CD4-positive, CD25-positive, alpha-beta regulatory T cell (primary cell): ENCODE measurements at places on chromosomes 5 and 9. TPM values are rescaled to one million over a fixed set of nuclear protein-coding genes. Genes with fewer than 3 reads are reported as not detected.

SOX30 gene
- total RNA-seq: not detected

DNA sequence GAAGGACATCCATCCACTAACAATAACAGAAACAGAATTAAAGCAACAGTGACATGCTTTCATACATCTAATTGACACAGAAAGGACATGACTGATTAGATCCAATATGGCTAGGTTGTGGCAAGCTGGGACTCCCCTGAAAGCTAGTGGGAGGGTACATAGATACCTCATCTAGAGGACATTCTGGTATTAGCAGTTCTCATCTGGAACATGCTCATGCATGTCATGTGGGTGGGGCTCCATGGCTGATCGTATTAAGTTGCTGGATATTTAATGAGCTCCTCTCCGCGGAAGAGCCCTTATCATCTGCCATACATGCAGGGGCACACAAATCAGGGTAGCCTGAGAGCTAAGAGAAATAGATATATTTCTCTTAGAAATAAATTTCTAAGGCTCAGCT is 358.9 kb downstream of the ICE1 start:
- no peak for DNase-seq
- no peak overlapping the region for H3K27ac ChIP-seq
- no peaks in the 10 kb centered on the region for H3K27me3 ChIP-seq
- no peak overlapping the region for H3K4me3 ChIP-seq
- no peaks in the 10 kb centered on the region for H3K4me1 ChIP-seq

DNA sequence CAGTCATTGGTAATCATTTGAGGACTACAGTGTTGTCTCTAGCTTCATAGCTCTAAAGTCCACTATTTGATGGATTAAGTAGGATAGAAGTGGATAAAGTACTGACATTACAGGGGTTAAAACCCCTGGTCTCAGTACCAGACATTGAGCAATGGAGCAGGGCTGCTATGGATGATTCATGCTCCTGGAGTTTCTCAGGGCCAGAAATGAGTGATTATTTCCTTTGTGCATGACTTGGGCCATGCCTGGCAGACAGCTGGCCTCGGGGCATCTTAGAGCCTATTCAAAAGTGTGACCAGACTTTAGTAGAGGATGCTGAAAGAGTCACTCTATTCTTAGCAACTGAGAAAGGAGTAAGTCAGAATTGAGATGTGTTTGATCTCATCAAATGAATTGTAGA is 350.7 kb upstream of the TLE4 start:
- no peak overlapping the region for H3K4me3 ChIP-seq
- no peak overlapping the region for H3K27ac ChIP-seq
- H3K27me3 ChIP-seq: no peaks in the 10 kb centered on the region
- H3K4me1 ChIP-seq: no peaks in the 10 kb centered on the region
- H3K36me3 ChIP-seq: no peaks in the 10 kb centered on the region

DNA sequence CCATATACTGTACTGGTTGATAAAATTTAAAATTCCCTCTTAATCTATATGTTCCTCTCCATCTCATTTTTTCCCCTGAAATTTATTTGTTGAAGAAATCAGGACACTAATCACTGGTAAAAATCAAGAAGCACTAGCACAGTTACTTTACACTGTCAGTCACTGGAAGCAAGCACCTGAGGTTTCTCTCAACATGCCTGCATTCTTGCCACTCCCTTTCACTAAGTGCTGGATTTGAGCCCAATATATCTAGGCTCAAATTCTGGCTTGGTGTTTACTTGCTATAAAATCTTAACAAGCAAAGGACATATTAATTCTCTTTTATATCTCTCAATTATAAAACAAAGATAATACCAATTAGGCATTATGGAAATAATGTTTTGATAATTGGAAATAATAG is 58.6 kb downstream of the DIAPH1 start:
- peaks cover 77% of the 10 kb centered on the region for H3K36me3 ChIP-seq
- H3K4me3 ChIP-seq: no peak overlapping the region
- DNase-seq: no peak

ABCA1 gene
- 4.3 TPM for total RNA-seq

GRCh38 chr5:177357459-177358351 is at the start of gene RGS14:
Gene RGS14 (plus strand): TSS chr5:177357924. CDS start chr5:177358025, 101 bp downstream.
- H3K36me3 ChIP-seq: no peaks in the 10 kb centered on the region
- H3K27ac ChIP-seq: peak within 1 kb of the TSS; percentile 82
- peaks cover 73% of the 10 kb centered on the region for H3K4me1 ChIP-seq
- H3K4me3 ChIP-seq: peak within 1 kb of the TSS; percentile 78
- H3K27me3 ChIP-seq: no peaks in the 10 kb centered on the region

ADAMTS13 gene
- total RNA-seq: 0.47 TPM

GRCh38 chr5:7871653-7872052 is 2.7 kb downstream of the MTRR start:
- H3K4me3 ChIP-seq: peak overlapping the region; percentile 95
- H3K36me3 ChIP-seq: peaks cover 25% of the 10 kb centered on the region
- peaks cover 67% of the 10 kb centered on the region for H3K4me1 ChIP-seq
- DNase-seq: no peak
- H3K27me3 ChIP-seq: no peaks in the 10 kb centered on the region
- peak overlapping the region; percentile 82 for H3K27ac ChIP-seq

DNA sequence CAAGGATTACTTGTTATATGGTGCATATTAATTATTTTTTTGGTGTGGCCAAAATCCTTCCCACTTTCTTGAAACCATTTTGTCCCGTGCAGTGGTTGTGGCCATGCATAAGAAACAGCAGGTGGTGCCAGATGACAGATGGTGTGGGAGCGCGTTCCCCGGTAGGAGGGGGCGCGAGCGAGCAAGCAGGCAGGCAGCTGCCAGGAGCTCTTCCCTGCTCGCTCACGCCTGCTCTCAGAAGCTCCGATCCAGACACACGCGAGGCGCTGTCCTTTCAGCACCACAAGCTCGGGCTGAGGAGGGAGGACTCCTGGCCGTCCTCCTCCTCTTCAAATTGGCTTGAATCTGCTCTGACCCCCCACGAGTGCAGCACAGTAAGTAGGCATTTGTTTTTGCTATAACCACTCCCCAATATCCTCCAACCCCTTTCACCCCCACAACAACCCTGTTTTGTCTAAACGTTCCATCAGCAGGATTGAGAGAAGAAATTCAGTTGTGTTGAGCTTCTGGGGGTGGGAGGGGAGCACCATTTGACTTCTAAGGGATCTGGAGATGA is at the start of gene NSG2:
NSG2 (plus strand) TSS at position 237 of the 556 bp plus-strand sequence. CDS start 1,050 bp downstream, outside the sequence.
- H3K4me3 ChIP-seq: no peak within 1 kb of the TSS
- peaks cover 2% of the 10 kb centered on the region for H3K27me3 ChIP-seq
- H3K36me3 ChIP-seq: no peaks in the 10 kb centered on the region
- peak; percentile 20 for DNase-seq

GLRA1 gene
- total RNA-seq: not detected

- H3K4me3 ChIP-seq: no peak overlapping the region
- no peak overlapping the region for H3K27ac ChIP-seq
- H3K4me1 ChIP-seq: peaks cover 36% of the 10 kb centered on the region
- H3K27me3 ChIP-seq: no peaks in the 10 kb centered on the region
- no peaks in the 10 kb centered on the region for H3K36me3 ChIP-seq
Observed at GRCh38 chr9:136055715-136056545, 39.2 kb downstream of the NACC2 start.

SHISAL2B gene
- total RNA-seq: not detected

FAM163B gene
- total RNA-seq: not detected

- H3K36me3 ChIP-seq: no peaks in the 10 kb centered on the region
- no peak overlapping the region for H3K4me3 ChIP-seq
- H3K4me1 ChIP-seq: no peaks in the 10 kb centered on the region
- no peak overlapping the region for H3K27ac ChIP-seq
- DNase-seq: no peak
Observed at GRCh38 chr5:168530621-168531150, 1.6 kb downstream of the FBLL1 start.

GRCh38 chr9:125460346-125460745 is 198.7 kb downstream of the GAPVD1 start:
- no peak overlapping the region for H3K27ac ChIP-seq
- no peak overlapping the region for H3K4me3 ChIP-seq
- DNase-seq: no peak
- H3K27me3 ChIP-seq: no peaks in the 10 kb centered on the region

DNA sequence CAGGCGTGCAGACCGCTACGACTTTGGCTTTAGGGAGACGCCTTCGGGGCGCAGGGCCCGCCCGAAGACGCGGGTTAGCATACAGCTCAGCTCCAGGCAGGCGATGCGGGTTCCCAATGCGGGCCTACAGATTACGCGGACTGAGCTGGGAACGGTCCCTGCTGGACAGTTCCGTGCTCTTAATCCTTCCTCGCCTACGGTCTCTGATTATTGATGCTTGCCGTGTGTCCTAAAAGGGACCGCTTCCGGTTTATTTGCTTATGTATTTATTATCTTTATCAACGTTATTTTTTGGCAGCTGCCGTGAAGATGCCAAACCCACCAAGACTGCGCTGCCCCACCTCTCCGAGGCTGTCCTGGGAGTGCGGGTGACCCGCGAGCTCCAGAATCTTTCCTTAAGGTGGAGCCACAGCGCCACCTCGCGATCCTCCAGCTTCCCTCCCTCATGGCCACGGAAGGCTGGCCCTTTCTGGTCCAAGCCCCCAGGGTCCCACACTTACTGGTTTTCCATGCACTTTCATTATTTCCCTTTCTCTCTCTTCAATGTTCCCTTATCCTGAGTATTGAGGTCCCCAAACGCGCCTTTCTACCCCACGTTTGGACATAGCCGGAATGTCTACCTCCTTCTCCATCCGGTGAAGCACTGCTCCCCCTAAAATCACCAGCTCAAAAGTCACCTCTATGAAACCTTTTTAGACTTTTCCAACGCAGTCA is 7.0 kb upstream of the EBF1 start:
- peaks cover 45% of the 10 kb centered on the region for H3K27me3 ChIP-seq
- peak; percentile 47 for DNase-seq
- H3K36me3 ChIP-seq: no peaks in the 10 kb centered on the region

SLC34A1 gene
- total RNA-seq: 0.20 TPM

DNA sequence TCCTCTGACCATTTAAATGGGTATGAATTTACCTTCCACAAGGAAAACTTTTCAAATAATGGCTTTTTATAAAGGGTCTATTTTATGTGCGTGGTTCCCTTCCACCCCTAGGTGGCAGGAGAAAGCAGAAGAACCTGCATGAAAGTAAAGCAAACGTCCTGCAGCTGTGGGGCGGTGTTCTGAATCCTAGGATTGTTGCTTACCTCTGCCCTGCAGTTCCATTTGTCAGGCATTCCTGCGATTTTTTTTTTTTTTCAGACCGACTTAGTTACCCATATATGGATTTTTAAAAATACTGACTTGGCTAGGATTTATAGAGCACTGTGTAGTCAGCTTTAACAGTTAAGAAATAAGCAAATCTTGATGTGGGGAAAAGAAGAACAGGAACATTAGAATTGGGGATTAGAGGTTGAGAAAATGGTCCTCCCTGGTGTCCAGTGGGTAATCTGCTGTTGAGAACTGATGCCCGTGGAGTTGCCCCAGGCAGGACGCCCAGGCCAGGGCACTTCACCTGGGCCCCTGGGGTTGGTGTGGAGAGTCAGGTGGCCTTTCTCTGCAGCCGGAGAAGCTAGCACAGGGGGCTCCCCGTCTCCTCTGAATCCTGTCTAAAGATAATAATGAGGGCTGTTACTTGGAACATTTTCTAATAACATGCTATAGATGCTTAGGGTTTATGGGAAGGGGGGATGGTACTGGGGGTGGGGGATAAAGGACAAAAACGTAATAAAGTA is 30.4 kb upstream of the LTC4S start:
- peaks cover 43% of the 10 kb centered on the region for H3K4me1 ChIP-seq
- H3K36me3 ChIP-seq: peaks cover 33% of the 10 kb centered on the region
- peak overlapping the region; percentile 5 for H3K4me3 ChIP-seq
- H3K27me3 ChIP-seq: no peaks in the 10 kb centered on the region
- peak overlapping the region; percentile 48 for H3K27ac ChIP-seq

DNA sequence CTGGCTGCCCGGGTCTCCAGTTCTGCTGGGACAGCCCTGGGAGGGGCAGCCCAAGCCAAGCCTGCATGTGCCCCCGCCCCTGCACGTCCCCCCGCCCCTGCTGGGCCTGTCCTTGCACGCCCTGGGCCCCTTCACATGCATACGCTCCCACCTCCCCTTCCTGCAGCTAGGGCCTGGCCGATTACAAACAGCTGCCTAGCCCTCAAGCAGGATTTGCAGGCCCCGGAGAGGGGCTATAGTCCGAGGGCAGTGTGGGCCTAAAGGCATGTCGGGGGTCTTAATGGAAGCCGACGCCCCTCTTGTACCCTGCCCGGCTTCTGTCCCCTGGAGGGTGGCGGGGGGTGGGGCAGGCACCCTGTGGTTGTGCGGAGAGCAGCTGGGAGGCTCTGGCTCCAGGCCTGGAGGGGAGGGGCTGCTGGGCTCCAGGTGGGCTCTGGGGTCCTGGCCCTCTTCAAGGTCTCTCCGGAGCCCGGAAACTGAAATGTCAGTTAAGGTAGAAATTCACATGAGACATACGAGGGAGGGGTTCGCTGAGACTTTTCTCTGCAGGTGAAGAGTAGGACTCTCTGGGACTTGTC is 16.9 kb downstream of the COL5A1 start:
- H3K27me3 ChIP-seq: no peaks in the 10 kb centered on the region
- no peaks in the 10 kb centered on the region for H3K36me3 ChIP-seq
- DNase-seq: no peak
- no peak overlapping the region for H3K4me3 ChIP-seq

DNA sequence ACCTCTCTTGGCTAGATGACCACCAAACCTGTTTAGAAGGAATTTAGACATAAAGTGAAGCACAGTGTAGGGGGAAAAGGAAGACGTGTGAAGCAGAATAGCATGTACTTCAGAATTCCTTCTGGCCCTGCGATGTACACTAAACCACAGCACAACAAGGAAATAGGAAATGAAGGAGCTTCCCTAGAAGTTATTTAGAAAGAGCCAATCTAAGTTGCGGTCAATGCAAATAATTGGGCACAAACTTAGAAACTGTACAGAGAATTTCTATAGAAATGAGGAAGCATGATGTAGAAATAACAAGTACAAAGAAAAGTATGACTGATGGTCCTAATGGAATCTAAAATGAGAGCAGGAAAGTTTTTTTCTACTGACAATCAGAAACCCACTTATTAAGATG is 41.5 kb downstream of the ANKRD55 start:
- no peak for DNase-seq
- no peaks in the 10 kb centered on the region for H3K36me3 ChIP-seq
- H3K27ac ChIP-seq: no peak overlapping the region
- no peaks in the 10 kb centered on the region for H3K27me3 ChIP-seq
- H3K4me1 ChIP-seq: no peaks in the 10 kb centered on the region
